ENCODE measurements at places on chromosomes 16 and 17. TPM values are rescaled to one million over a fixed set of nuclear protein-coding genes. Genes with fewer than 3 reads are reported as not detected.

- H3K4me1 ChIP-seq = no peaks in the 10 kb centered on the region
- no peaks in the 10 kb centered on the region for H3K36me3 ChIP-seq
- no peak overlapping the region for H3K4me3 ChIP-seq
- H3K27ac ChIP-seq = no peak overlapping the region
These were observed 20.9 kb downstream of the RGS9 start for GRCh38 chr17:65158041-65158440.

DNA sequence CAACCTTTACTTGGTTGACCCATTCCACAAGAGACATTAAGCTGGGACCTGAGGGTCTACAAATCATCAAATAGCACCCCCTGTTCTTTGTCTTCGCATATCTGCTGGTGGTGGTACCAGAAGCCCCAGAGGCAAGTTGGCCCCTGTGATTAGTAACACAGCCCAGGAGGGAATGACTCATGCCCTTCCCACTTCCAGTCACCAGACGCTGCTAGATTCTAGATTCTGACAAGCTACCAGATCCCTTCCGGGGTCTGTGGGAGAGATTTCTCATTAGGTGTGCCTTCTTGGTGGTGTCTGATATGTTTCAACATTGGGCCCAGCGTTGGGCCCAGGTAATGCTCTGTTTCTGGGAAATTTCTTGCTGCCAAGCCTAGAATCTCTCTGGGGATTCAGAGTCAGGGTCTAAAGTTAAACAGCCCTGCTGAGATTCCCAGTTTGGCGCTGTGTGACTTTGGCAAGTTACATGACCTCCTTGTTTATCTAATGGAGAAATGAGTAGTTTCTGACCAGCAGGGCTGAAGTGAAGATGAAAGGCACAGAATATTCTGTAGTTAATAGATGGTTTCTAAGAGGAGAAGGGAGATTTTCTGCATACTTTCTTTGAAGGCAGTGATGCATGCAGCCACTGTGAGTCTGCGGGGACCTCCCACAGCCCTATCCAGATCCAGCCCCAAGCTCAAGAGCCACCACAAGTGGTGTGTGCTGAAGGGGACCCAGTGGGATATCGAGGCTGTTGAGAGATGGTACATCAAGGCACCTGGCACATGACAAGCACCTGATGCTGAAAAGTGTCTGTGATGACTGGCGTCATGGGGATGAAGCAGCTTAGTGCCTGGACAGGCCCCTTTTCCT is 3.9 kb downstream of the TRPV2 start:
- peak; percentile 78 for DNase-seq
- H3K36me3 ChIP-seq = no peaks in the 10 kb centered on the region
- no peaks in the 10 kb centered on the region for H3K27me3 ChIP-seq
- H3K4me1 ChIP-seq = peaks cover 26% of the 10 kb centered on the region
- H3K27ac ChIP-seq = peak overlapping the region; percentile 78

DNA sequence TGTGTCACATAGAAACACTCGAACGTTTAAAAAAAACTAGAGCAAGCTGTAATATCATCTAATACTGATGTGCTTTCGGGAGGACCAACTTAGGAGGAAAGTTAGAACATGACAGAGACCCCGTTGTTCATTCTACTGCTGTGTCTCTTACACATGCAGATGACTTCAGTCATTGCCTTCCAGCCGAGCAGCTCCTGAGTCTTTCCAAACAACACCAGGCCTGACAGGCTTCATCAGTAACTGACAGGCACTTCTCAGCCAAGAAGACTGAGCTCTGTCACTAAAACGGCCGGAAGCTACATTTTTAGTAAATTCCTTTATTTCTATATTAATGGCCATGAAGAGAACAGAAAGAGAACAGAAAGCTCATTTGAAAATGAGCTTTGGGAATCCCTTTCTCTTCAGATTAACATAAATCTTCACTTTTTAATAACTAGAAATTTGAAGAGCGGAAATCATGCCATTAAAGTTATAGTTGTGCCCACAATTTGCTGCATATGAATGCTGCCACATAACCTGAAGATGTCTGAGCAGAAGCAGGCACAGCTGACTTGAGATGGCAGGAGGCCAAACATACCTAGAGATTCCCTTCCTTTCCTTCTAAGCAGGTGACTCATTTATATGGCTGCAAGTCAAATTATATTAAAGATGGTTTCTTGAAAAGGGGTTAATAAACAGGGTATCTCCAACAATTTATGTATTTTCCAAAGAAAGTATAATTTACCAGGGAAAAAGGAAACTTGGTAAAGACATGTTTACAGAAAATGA is 148.9 kb downstream of the ITFG1 start:
- H3K27me3 ChIP-seq = no peaks in the 10 kb centered on the region
- no peaks in the 10 kb centered on the region for H3K4me1 ChIP-seq
- DNase-seq = no peak

DNA sequence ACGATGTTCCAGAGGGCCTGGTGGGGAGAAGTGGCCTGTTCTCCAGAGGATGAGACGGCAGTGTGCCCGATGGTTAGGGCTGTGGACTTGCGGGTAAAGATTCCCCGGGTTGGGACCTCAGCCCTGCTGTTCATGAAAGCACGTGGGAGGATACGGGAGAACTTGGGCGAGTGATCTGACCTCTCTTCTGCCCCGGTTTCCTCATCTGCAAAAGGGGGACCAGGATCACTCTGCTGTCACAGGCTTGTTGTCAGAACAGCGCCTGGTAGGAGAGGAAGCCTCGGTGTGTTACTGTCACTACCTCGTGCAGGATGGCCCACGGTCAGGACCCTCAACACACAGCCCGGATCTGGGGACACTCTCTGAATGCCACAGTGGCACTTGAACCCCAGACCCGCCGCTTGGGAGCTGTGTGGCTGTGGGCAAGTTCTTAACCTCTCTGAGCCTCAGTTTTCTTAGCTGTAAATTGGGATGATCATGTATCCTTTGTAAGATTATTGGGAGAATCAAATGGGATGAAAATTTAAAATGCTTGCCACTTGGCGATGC is 85.6 kb upstream of the CDC42EP4 start:
- H3K36me3 ChIP-seq = no peaks in the 10 kb centered on the region
- H3K4me1 ChIP-seq = no peaks in the 10 kb centered on the region
- no peak overlapping the region for H3K4me3 ChIP-seq
- no peak for DNase-seq
- no peak overlapping the region for H3K27ac ChIP-seq
- peaks cover 16% of the 10 kb centered on the region for H3K27me3 ChIP-seq

DNA sequence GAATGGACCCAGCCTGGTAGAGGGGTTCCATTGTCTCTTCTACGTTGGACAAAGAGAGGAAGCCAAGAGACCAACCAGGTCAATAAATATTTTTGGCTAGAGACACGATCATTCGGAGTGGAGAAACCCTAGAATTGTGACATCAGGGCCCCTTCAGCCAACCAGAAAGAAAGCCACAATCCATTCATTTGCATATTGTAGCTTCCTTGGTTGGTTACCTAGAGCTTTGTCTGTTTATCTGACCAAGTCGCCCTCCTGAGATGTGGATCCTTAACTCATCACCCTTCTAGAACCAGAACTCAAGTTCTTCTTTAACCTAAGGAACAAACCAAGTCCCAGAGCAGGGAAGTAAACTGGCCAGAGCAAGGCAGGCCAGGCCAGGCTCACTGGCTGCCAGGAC is at the start of gene CCDC182:
CCDC182 (minus strand) TSS at position 58 of the 400 bp plus-strand sequence; CDS start at position 31, 27 bp downstream.
- H3K36me3 ChIP-seq = no peaks in the 10 kb centered on the region
- H3K4me1 ChIP-seq = no peaks in the 10 kb centered on the region
- H3K4me3 ChIP-seq = no peak within 1 kb of the TSS
- H3K27ac ChIP-seq = peak within 1 kb of the TSS; percentile 48

DNA sequence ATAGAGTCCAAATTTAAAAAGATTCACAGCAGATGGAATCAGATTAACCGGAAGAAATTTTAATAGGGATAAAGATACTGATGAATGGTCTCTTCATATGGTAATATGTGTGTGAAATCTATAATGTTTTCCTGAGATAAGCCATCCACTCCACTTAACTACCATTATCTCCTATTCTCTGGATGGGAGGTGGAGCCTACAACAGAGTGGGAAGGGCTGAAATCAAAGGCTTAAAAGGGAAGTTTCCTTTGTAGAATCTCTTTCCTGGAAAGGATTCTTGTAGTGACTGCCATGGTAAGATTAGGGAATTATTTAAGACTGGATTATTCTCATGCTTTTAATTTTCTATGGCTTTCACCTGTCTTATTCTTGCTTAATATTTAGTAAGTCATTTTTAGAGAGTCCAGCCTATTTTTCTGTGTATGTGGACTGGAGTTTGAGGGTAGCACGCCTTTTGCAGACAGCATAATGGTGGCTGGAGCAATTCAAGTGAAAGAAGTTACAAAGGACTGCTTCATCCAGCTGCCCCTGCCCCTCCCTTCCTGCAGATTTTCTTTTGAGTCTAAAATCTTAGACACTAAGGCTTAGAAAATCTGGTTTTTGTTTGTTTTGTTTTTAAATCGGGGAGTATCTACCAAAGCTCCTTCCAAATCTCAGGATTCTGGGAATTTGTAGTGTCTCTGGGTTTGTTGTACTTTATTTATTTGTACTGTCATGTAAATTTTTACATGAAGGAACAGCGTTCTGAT is 26.5 kb downstream of the KAT7 start:
- H3K36me3 ChIP-seq = peaks cover 80% of the 10 kb centered on the region
- H3K4me3 ChIP-seq = no peak overlapping the region
- no peaks in the 10 kb centered on the region for H3K4me1 ChIP-seq
- H3K27me3 ChIP-seq = no peaks in the 10 kb centered on the region
- no peak for DNase-seq
- no peak overlapping the region for H3K27ac ChIP-seq

- no peak overlapping the region for H3K4me3 ChIP-seq
- no peak for DNase-seq
These were observed 31.1 kb downstream of the C16orf82 start for GRCh38 chr16:27097800-27098230.

DNA sequence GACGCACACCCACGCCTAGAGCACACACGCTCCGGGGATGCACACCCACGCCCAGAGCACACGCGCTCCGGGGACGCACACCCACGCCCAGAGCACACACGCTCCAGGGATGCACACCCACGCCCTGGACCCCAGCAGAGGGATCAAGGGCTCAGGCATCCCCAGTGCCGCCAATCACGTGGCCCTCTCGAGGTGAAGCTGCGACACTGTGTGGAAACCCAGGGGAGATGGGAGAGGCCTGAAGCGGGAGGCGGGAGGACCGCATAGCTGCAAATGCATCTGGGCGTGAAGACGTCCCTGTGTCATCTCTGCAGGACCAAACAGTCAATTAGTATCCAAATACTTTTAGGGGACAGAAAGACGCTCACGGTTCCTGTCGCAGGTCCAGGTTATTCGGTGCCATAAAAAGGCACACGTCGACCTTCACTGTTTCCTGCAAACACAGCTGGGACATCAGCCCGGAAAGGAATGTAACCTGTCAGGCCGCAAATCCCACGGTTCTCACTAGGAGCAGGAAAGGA is 56.4 kb downstream of the TBC1D16 start:
- peak; percentile 15 for DNase-seq
- H3K27me3 ChIP-seq = no peaks in the 10 kb centered on the region
- peaks cover 20% of the 10 kb centered on the region for H3K4me1 ChIP-seq
- no peak overlapping the region for H3K4me3 ChIP-seq

DNA sequence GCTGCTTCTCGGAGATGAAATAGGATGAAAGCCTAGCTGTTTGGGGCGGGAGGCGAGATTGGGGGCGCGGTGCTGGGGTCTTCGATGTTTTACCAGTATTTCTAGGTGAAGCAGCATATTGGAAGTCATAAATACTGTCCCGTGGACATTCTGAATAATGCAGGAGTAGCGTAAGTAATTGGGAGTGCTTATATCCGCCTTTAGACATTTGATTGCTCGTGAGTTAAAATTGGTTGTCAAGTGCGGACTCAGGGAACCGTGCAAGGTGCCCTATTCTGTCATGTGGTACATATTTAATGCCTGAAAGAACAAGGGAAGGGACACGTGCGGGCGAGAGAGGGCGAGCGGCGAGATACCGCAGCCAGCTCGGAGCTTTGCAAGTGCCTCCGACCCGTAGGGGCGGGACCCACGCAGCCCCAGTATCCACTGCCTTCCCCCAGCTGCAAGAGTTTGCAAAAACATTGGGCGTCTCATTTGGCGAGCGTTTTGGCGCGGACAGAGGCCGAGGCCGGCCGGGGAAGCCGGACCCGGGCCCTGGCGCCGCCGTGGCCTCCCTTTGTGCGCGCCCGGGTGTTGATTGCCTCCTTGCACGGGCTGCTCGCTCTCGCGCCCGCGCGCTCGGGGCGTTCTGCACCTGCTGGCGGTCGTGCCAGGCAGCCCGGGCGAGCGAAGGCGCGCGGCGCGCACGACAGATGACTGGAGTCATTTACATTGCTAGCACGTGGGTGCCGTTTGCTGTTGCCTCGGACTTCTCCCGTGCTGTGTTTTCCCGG is 849.8 kb upstream of the RBFOX1 start:
- no peaks in the 10 kb centered on the region for H3K4me1 ChIP-seq
- no peaks in the 10 kb centered on the region for H3K27me3 ChIP-seq
- no peaks in the 10 kb centered on the region for H3K36me3 ChIP-seq
- DNase-seq = peak; percentile 54
- no peak overlapping the region for H3K4me3 ChIP-seq

GRCh38 chr16:49833796-49834530 is 21.9 kb downstream of the ZNF423 start:
- peak; percentile 45 for DNase-seq
- H3K4me1 ChIP-seq = peaks cover 45% of the 10 kb centered on the region
- no peak overlapping the region for H3K4me3 ChIP-seq
- no peaks in the 10 kb centered on the region for H3K27me3 ChIP-seq
- H3K27ac ChIP-seq = peak overlapping the region; percentile 88
- no peaks in the 10 kb centered on the region for H3K36me3 ChIP-seq

DNA sequence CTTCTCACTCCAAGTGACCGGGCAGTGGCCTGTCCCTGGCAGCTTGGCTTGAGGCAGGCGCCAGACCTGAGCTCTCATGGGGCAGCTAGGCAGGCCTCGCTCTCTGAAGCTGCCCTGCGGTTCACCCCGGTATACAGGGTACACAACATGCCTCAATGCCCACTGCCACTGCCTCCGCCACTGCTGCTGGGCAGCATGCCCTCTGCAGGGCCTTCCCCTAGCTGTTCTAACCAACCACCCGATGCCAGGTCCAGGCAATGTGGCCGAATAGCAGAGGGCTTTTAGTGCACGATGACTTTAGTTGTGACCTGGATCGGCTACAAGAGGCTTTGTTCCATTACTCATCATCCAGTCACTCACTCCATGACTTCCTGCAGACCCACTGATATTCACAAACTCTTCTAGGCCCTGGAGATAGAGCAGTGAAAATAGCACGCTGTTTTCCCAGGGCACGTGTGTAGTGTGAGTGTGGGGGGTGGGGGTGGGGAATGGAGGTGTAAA is 19.7 kb downstream of the CDC42EP4 start:
- DNase-seq = peak; percentile 11
- no peaks in the 10 kb centered on the region for H3K36me3 ChIP-seq
- H3K4me3 ChIP-seq = no peak overlapping the region
- no peaks in the 10 kb centered on the region for H3K27me3 ChIP-seq
- H3K27ac ChIP-seq = no peak overlapping the region

The PRSS53 gene
- 3.1 TPM for polyA plus RNA-seq

The FAM171A2 gene
- polyA plus RNA-seq = 4.9 TPM

The KRTAP9-8 gene
- not detected for polyA plus RNA-seq

The IFT20 gene
- polyA plus RNA-seq = 75.6 TPM

The TXNDC17 gene
- 650 TPM for polyA plus RNA-seq

The KAT7 gene
- polyA plus RNA-seq = 18.5 TPM

The GCGR gene
- polyA plus RNA-seq = not detected

The C16orf87 gene
- 3.5 TPM for polyA plus RNA-seq

Data from SK-N-SH (cell line).